ENCODE measurements at places on chromosomes 3 and 15.

DNA sequence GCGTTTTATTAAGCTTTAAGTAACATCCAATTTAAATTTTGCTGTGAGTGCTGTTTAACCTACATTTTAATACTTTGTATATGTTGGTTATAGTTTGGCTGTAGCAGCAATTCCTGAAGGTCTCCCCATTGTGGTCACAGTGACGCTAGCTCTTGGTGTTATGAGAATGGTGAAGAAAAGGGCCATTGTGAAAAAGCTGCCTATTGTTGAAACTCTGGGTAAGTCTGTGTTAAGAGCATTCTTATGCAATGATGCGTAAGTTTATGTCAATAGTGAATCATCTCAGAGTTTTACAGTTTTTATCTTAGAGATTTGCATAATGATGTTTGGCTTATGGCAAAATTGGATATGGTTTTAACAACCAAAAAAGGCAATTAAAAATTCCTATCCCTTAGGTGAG, 62.7 kb downstream of the ASTE1 start:
- DNase-seq, result no peak

DNA sequence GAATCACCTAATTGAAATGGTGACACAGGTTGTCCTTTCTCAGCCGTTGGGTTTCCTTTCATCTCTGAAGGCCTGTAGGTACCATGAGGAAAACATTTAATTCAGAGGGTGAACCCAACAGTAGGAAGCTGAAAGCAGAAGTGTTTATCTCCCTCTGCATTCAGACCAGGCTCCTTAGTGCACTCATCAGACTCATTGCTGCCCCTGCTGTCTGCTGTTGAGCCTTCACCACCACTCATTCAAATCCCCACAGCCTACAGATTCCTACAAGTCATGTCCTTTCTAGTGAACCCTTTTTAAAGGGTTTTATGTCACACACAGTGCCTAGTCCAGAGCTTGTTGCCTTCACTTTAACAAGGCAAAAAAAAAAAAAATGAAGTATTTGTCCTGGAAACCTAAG, 13.4 kb downstream of the WDR48 start:
- DNase-seq, result no peak

DNA sequence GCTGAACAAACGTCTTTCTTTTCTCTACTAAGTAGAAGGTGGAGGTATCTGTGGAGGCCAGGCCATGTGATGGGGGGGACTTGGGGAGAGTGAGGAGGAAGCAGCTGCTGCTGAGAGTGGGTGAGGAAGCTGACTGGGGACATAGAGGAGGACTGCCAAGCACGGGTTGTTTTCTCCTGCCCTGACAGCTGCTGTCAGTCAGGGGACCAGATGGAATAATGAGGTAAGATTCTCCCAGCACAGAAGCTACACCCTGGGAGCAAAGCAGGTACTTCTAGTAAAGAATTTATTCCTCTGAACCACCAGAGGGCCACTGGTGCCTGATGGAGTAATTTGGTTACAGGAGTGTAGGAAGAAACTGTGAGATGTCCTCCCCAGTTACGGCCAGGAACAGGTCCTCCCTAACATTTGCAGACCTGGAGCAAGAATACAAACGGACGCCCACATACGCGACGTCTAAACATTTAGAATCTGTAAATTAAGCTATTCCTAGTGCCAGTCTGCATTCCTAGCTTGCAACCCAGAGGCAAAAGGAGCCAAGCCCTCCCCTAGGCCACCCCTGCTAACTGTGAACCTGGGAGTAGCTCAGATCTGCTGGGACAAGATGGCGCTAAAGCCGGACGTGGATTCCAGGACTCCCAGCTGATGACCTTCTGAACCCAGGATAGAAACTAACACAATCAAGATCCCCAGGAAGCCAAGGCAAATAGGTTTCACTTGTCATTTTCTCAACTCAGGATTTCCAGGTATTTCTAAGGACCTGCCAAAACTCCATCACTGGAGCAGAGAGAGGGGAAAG, 14.8 kb downstream of the CRYGS start:
- no peak for DNase-seq

DNA sequence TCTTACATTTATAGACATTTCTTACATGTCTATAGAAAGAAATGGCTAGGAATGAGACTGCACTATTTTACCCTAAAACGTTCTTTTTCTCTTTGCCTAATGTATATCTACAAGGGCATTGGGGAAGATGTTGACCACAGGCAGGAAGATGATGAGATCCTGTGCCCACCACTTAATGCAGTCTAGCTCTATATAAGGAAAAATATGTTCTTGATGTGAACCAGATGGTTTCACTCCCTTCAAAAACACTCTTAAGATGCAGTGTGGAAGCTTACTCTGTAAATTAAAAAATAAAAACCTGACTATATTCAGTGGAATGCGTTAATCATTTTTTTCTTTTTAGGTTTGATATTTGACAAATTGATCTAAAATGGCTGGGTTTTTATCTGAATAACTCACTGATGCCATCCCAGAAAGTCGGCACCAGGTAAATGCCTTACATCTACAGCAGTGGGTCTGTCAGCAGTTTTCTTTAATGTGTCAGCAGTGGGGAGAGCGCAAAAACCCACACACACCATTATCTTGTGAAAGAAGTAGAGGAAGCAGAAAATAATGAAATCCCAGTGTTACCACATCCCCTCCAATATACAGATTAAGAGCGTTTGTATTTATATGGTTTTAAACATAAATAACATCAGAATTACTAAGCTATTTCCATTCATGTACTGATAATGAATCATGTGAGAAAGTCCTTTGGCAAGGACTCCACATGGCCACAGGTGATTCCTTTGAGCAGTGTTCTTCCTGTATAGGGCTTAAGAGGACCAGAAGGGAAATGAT, 10.1 kb downstream of the AGTR1 start:
- no peak for DNase-seq

DNA sequence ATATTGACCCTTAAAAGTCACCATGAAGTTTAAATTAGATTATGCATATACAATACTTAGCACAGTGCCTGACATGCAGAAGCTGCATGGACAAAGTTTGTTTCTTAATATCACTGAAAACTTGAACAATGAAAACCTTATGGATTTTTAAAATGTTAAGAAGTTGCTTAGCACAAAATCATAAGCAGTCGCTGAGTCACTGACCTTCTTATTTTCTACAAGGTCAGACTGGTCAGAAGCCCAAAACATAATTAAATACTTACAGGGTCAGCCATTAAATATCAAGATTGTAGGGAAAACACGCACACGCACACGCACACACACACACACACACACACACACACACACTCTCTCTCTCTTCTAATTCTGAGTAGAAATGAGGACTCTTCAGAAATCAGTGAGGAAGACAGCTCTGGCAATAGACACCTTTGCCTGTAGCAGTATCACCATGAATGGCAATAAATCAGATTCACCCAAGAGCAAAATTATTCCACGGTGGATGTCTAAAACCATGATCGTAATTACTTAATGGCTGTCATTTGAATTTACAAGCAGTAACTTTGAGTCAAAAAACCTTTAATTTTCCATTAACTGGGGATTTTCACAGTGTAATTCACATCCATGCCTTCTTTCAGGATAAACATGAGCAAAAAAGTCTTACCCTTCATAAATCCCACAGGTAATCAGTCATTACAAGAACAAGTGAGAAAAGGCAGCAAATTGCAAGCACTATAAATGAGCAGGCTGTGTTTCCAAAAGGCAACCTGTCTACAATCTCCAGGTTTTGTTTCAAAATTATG, 147.5 kb downstream of the OSBPL10 start:
- no peak for DNase-seq

DNA sequence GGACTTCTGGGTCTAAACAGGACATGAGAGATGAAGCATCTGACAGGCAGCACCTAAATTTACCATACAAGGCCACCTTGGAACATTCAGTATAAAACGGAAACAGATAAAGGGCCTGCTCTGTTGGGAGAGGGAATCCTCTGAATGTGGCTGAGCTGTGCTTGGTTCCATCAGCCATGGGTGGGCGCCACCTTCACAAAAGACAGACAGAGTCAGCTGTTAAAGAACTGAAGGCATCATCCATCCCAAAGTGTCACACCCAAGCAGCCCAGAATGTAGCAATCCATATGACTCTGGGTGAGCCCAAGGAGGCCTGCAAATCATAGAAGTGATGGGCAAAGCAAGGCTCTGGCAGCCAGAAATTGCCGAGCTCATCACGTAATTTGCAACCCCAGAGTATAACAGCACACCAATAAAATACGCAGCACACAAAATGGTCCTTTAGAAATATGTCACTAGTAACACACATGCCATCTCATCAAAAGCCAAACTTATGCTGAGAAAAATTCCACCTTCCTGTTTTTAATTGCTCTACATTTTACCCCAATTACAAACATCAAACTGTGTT, 24.8 kb upstream of the RBP1 start:
- no peak for DNase-seq

GRCh38 chr3:61924090-61924735, 362.8 kb downstream of the PTPRG start:
- DNase-seq, result no peak

DNA sequence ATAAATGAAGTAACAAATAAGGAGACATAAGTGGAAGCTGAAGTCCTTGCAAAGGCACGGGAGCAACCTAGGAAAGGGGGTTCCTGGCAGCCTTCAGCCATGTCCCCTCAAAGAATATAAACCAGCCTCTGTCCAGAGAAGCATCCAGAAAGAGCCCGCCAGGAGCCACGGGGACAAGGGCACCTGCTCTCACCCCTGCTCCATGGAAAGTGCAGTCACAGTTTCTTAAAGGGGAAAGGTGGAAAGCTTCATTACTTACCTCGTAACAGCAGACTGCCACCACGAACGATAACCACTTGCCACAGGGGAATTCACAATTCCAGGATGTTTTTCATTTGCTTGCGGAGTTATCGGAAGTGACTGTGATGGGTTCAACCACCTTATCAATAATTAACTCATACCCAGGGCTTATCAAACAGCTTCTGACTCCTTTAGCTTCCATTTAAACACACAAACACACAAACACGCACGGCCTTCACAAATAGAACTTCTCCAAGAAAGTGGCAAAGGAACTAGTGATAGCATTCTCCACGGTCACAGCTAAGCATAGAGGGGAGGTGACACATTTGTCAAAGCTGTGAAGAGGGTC, 134.2 kb upstream of the IGF1R start:
- no peak for DNase-seq

GRCh38 chr3:148319161-148319915, 378.4 kb upstream of the AGTR1 start:
- no peak for DNase-seq

DNA sequence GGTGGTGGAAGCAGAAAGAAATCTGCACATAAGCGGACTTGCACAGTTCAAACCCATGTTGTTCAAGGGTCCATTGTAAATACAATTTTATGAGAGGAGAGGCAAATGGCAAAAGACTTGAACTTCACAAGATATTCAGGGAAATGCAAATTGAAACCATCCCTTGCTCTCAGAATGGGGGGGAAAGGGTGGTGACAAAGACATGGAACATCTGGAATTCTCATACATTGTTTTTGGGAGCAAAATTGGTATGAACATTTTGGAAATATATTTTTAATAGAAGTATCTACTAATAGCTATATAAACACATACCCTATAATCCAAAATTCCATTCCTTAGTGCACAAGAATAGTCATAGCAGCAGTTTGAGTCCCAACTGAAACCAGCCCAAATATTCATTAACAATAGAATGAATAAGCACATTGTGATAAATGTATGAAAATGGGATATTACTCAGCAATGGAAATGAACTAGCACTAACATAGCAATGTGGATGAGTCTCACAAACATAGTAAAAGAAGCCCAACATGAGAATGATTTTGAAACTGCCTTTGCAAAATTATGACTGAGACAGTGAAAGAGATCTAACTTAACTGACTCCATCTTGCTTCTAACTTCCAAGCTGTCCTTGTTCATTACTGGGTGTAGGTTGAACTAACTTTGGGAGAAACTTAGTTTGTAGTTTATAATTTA, 77.2 kb downstream of the CD200R1L start:
- no peak for DNase-seq

DNA sequence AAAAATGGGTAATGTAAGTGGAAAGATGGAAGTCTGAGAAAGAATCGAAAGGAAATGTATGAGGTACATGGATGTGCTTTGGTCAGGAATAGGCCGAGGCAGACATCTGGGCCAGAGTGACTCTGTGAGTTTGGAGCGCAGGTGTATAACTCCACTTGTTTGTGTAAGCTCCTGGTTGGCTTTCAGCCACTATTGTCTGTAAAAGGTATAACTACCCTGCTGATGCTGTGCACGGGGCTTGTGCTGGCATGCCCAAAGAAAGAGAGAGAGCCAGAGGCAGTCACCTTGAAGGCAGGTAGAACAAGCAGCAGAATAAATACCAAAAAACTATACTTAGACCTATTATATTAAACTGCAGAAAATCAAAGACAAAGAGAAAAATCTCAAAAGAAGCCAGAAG, 32.7 kb upstream of the CD96 start:
- DNase-seq, result no peak

GRCh38 chr3:143241481-143241951, 121.9 kb downstream of the CHST2 start:
- no peak for DNase-seq
